BJ (cell line): ENCODE measurements at places on chromosomes 2 and 18.

DNA sequence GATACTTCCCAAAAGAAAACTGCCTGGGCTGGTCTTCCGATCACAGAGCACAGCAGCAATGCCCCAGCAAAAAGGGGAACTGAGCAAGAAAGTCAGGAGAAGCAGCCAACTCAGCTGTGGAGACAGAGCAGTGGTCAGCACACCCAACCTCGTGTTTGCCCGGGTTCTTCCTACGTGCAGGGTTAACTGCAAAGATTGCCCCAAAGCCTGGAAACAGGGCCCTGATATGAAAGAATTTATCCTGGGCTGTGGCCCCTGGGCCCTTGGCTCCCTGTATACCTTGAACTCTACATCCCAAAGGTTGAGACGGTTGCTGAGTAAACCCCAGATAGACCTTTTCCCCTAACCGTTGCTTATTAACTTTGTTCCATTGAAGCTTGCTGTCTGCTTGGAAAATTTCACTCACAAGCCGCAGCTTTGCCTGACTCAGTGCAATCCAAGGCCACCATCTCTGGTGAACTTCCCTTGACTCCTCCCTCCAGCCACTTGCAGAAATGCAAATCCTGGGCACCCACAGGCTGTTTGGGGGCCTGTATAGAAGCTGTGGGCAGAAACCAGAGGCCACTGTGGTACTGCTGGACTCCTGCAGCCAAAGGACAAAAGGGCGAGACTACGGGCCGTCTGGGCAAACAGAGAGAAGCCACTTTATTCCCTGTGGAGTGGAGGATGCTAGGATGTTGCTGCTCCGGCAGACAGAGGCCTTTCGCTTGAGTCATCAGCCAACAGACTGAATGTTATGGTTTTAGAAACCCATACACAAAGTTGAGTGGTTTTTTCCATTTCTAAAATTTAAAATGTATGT lies 18.2 kb downstream of the NRP2 start:
- DNase-seq = no peak

DNA sequence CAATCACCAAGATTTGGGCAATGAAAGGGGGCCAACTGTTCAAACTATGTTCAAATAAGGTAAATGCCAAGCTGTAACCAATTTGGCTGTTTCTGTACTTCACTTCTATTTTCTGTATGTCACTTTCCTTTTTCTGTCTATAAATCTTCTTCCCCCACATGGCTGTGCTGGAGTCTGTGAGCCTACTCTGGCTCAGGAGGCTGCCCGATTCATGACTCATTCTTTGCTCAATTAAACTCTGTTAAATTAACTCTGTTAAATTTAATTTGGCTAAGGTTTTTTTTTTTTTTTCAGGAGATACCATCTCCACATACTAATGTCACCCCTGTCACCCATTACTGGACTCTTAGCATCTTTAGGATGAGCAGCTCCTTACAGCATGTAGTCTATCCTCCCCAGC lies 178.8 kb upstream of the TWIST2 start:
- DNase-seq = no peak

GRCh38 chr18:55861266-55861665 lies 273.3 kb upstream of the TCF4 start:
- DNase-seq = no peak

GRCh38 chr2:84838434-84839145 lies 42.3 kb downstream of the TRABD2A start:
- no peak for DNase-seq

DNA sequence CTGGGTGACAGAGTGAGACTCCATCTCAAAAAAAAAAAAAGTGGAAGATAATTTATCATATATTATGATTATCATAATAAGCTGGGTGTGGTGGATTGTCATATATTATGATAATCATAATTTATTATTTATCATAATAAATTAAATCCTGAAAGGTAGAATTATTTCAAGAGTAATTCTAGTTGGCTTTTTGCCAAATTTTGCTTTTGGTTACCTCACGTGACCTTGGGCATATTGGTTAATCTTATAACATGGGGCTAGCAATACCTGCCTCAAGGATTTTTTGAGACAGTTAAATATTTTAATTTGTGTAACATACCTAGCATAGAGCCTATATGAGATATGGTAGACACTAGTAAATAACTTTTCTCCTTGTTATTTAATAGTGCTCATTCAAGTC lies 111.3 kb upstream of the TTC27 start:
- DNase-seq = no peak

GRCh38 chr2:122707224-122707824 lies 951.9 kb downstream of the TSN start:
- no peak for DNase-seq

DNA sequence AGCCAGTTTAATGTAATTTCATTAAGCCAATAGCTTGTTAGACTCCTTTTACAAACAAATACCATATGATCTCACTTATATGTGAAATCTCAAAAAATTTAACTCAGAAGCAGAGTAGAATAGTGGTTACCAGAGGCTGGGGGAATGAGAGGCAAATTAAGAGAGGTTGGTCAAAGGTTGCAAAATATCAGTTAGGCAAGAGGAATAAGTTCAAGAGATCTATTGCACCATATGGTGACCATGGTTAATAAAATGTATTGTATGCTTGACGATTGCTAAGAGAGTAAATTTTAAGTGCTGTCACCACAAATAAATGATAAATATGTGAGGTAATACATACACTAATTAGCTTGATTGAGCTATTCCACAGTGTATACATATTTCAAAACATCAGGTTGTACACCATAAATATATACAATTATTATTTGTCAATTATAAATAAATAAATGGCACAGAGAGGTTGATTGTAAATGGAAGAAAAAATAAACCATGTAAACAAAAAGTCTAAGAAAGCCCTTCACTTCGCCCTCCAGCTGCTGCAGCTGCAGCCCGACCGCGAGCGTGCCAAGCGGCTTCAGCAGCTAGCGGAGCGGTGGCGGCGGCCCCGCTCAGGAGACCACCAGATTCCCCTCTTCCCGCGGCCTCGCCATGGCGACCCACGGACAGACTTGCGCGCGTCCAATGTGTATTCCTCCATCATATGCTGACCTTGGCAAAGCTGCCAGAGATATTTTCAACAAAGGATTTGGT lies 23.0 kb upstream of the ACTR2 start:
- DNase-seq = no peak

- DNase-seq = no peak
These were observed 27.6 kb downstream of the SLC1A4 start for GRCh38 chr2:65016789-65017188.

DNA sequence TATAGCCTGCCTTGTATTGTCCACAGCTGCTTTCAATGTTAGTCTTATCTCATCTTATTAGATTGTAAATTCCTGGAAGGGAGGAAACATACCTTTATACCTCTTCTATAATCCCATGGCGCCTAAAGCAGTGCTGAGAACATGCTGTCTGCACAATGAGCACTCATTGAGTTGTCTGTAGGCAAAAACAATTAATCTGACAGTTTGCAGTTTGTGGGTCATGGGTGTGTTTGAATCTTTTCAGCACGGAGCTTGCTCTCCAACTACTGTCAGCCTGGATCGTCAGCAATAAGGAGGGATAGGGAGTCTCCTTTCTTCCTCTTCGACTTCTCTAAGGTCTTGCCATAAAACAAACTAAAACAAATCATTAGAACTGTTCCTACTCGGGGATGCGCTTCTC lies 26.5 kb upstream of the GREB1L start:
- DNase-seq = no peak

GRCh38 chr2:73700661-73701447 lies 36.3 kb downstream of the TPRKB start:
- DNase-seq = no peak

DNA sequence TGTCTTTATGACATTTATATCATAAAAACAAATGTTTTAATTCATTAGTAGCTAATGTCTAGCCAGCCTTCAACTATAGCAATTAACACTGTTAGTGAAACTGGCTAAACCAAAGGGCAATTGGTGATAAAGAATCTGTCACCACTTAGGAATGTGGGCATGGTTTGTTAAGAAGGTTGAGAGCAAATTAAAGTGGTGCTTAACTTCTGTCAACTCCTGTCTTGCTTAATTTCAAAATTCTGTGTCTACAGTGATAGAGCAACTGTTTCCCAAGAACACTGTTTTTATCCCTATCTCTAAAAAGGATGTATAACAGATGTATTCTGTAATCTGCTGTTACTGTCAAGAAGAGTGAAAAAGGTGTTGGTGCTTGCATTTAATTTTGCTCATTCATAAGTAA lies 36.5 kb downstream of the CFAP36 start:
- no peak for DNase-seq

DNA sequence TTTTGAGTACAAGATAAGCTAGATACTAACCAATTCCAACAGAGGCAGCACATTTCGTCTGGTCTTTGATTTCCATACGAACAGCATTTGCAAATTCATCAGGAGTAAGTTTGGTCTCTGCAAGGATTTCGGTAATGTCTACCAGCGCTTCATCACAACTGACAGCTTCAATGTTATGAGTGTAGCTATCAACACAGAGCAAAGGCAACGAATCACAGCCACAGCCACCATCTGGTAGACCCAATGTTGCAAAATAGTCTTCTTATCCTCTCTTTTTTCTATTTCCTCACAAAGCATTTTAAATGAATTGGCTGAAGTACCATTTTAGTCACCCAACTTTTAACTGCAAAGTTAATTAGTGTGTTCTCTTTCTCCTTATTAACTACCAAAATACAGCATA lies 68.3 kb downstream of the REV1 start:
- no peak for DNase-seq

DNA sequence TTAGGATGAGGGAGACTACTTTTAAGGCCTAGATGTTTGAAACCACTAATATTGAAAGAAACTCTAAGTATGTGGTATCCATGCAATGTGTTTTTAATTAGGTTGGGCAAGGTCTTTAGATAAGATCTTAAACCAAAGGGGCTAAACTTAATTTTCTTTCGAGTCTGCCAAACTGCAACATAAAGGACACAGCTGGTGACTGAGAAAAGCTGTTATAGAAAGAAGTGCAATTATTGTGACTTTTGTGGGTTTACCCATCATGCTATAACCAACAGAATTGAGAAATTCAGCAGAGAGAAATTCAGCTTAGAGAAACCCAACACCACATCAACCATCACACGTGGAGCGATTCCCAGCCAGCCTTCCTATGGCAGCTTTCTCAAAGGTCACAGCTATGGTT lies 119.5 kb upstream of the LMAN1 start:
- no peak for DNase-seq
